Putamen (tissue), 1 donor: ENCODE measurements at places on chromosomes 1 and 21.
A peak's percentile ranks its signal among the peaks of the same experiment; 100 is the strongest.

DNA sequence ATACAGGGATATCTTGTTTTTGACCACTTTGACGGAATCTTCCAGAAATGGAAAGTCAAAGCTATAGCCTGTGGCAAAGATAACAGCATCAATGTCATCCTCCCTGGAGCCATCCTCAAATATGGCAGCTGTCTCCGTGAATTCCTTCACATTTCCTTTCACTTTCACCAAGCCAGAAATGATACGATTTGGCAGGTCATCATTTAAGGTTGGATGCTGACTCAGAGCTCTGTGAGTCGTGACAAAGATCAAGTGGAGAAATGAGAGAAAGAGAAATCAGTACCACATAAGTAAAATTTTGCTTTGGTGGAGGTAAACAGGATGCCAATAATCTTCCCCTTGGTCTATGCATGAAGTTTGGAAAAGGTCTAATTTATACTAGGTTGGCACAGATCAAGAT is 23.9 kb downstream of the FMO5 start:
- no peak for DNase-seq

DNA sequence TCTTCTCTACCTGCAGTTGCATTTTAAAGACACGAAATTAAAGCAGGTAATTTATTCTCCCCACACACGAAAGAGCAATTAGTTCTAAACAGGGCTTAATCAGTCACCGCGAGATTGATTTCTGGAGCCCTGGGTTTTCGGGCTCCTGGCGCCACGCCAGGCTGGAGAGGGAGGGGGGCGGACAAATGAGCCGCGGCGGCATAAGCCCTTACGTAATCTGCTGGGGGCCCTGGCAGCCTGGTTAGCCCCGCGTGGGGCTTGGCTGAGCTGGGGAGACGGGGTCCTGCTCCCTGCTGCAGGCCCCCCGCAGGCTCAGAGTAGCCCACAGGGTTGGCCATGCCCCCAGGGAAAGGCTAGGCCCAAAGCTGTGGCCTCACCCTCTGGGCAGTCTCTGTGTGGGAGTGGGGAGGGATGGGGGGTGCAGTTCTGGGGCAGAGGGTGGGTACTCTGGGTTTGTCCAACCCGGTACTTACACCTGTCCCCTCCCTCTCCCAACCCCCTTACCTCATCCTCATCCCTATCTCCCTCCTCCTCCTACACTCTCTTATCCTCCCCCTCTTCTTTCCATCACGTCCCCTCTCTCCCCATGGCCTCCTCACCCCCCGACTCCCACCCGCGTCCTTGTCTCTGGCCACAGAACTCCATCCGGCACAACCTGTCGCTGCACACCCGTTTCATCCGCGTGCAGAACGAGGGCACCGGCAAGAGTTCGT is 19.9 kb downstream of the FOXO6 start:
- DNase-seq, result peak; percentile 77

- DNase-seq, result no peak
These were observed 2.2 kb downstream of the SOX13 start for GRCh38 chr1:204075139-204075521.

DNA sequence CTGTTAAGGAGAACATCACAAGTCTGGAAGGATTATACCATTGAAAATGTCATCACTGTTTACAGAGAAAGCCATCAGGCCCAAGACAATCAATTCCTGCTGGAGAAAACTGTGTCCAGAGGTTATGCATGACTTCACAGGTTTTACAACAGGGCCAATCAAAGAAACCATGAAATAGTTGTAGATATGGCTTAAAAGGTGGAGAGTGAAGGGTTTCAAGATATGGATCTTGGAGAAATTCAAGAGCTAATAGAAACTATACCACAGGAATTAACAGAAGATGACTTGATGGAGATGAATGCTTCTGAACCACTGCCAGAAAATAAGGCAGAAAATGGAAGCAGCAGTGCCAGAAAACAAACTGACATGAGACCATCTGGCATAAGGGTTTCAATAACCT is 30.2 kb downstream of the USP1 start:
- DNase-seq, result no peak

DNA sequence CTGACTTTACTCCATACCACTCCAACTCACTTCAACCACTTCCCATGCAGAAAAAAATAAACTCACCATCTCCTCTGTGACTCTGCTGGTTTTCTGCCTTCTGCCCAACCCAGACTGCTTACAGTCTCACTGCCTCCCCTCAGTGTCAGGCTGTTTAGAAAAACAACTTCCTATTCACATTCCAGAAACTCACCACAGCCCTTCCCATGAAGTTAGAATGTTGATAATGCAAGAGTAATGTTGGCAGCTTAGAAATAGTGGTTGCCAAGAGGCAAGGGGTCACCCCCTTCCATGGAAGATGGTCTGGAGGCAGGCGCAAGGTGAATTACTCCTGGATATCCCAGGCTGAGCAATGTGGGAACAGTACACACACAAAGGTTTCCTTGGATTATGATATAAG is at the start of gene SELP:
Gene SELP, minus strand, starts transcription at position 119 of the 400 bp plus-strand sequence. Its CDS starts 50 bp downstream, at position 69.
- DNase-seq, result no peak

GRCh38 chr1:212139526-212140135 is 104.1 kb downstream of the DTL start:
- no peak for DNase-seq

DNA sequence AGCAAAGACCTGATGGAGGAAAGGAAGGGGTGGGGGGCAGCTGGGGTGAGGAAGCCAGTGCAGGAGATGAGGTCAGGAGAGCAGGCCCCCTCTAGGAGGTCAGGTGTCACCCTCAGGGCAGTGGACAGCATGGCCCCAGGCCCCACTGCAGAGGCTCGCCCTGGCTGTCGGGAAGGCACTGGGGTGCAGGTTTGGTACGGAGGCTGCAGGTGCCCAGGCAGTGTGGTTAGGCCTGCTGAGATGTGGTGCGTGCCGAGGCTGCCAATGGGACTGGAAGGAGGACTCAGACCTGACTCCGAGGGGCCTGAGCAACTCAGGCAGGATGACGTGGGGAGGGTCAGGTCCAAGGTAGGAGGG is 82.3 kb downstream of the PCBP3 start:
- DNase-seq, result no peak

DNA sequence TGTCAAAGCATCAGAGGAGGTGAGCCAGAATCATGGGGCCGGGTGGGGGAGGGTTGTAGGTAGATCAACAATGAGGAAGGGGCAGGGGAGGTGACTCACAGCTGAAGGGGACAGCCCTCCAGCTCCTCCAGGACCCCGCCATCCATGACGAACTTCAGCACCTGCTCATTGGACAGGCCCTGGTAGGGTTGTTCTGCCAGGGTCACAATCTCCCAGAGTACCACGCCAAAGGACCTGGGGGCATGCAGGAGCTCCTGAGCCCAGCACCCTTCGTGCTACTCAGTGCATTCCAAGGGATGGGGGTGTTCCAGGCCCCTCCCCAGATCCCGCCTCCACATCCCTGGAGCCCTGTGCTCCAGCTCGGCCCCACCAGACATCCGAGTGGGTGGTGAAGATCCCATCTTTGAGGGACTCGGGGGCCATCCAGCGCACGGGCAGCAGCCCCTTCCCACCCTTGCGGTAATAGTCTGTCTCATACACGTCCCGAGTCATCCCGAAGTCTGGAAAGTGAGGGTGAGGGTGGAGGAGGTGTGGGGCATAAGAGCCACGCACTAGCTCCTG is 17.5 kb downstream of the INSRR start:
- no peak for DNase-seq

DNA sequence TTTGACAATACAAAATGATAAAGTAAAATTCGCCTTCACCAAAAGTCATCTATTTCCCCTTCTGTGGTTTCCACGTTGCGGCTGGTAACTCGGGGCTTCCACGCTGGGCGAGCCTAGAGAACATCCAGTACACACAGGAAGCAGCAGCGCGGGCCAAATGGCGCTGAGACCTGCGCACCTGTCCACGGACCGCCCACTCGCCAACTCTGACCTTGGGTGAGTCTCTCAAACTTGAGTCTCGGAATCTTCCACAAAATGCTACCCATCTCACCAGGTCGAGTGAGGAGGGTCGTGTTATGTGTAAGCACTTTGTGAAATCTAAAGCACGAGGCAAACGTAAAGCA is 820 bp upstream of the TTF2 start:
- DNase-seq, result no peak

DNA sequence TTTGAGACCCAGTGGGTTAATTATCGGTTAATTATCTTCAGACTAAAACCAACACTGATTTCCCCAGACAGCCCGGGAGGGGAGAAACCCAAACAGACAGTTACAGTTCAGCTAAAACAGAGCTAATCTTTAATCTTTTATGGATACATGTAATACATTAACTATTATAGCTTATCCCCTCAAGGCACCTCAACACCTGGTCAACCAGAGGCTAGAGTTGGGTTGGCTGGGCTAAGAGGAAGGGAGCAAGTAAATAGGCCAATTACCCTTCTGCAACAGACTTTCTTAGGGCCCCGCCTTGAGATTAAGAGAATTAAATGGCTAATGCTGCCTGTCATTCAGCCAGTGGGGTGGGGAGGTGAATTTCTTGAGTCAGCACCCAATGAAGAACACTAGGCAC is 6.6 kb upstream of the MED18 start:
- no peak for DNase-seq

GRCh38 chr1:221263831-221264767 is 384.9 kb downstream of the HLX start:
- peak; percentile 78 for DNase-seq

DNA sequence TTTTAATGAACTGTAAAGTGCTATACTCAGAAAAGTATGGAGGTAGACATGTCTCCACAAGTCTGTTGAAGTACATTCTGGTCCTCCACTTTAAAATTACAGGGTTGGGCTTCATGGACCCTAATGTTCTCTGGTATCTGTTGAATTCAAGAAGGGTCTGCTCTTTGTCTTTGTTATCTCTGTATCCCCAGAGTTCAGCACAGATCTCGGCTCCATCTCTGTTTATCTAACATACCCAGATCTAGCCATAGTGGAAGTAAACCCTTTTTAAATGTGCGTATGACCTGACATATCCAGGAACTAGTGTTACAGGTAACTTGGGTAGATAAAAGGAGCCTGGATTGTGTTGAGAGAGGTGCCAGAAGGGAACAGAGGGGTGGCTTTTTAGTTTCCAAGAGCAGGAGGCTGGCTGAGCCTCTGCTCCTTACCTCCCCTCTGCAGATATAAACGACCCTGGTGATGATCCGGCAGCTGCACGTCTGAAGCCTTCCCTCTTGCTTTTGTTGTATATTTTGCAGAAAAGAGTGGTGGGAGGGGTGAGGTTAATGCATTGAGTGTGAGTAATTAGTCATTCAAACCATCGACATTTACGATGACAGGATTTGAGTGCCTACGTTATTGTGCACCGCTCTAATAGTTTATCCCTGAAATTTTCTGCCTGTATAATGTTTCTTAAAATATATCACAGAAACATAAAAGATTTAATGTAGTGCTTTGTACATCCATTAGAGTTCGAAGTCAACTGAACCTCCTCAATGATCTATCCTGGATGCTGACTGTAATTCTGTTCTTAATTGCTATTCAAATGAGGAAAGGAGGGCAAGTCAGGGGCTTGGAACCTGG is 30.8 kb downstream of the ELAVL4 start:
- no peak for DNase-seq

- no peak for DNase-seq
These were observed 93.4 kb downstream of the PCBP3 start for GRCh38 chr21:45736690-45737484.

DNA sequence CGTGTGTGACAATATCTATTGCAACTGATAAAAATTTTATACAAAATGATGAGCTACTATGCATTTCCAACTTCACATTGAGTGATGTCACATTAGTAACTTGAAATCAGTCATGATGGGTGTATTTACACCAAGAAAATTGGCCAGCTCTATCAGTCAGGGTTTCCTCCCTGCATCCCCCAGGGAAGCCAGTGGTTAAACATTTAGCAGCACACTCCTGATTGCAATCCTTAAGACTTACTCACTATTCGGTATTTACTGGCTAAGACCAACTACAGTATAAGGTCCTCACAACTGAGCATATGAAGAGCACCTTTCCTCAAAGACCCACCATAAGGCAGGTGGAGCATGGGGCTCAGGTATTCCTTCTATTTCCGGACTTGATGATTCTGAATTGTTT is 41.3 kb upstream of the PTGFRN start:
- no peak for DNase-seq

- DNase-seq, result no peak
These were observed 35.6 kb upstream of the SLC16A1 start for GRCh38 chr1:112991402-112992120.

DNA sequence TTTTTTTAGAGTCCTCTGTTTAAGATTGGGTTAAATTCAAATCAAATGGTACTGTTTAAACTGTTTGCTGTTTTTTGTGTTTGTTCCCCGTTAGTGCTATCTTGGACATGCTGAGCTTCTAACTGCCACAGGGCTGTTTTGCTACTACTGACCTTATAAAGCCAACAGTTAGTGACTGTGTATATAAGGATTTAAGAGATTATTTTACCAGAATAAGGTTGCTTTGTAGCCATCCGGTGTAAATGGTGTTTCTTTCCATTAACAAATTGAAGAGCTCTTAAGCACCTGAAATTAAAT is 37.0 kb downstream of the ZNF281 start:
- DNase-seq, result no peak

DNA sequence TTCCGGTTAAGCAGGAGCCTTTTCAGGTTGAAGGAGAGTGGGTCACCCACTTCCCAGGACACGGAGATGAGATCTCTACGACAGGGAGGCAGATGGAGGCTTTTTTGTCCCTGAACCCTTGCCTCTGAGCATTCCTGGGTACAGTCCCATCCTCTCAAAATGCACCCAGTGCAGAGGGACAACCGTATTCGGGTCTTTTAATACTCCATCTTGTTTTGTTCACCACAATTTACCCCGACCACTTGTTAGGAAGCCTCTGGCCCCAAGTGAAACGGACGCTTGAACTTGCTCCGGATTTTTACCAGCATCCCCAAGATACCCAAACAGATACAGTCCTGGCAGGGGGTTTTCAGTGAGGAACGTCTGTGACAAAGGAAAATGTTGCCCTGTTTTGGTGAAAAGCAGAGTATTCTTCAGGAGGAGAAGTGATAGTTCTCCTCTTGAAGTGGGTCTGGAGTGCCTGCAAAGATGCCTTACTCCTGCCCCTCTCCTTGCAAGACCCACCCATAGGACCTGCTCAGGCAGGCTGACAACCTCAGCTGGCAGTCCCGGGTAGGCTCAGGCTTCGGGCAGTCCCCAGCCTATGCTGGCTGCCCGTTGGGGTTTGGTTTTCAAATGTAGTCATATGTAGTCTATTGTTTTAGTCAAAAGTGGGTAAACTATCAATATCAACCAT is 669 bp upstream of the ARL8A start:
- no peak for DNase-seq

DNA sequence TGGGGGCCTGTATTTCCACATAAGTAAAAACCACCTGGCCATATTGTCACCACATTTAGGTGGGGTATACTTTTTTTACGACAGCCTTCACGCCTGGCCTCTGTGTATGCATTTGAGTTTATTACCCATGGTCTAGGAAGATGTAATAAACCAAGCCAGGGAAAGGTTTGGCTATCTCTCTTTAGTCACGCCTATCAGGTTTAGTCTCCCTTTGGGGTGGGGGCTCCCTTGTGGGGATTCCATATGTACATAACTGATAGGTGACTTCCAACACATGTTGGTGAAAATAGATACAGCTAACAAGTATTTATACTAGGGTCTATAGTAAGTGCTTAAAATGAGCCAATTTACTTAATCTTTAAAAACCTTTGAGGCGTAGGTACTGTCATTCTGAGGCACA is 4.2 kb downstream of the YBX1 start:
- DNase-seq, result no peak
